ENCODE measurements at places on chromosomes 2 and 18.

- no peak for DNase-seq
Measured at GRCh38 chr18:34838669-34839068, 128.6 kb downstream of the DTNA start.

- no peak for DNase-seq
Measured at GRCh38 chr18:22456547-22456946, 38.8 kb upstream of the CTAGE1 start.

- no peak for DNase-seq
Measured at GRCh38 chr2:178191511-178191910, 2.8 kb upstream of the OSBPL6 start.

DNA sequence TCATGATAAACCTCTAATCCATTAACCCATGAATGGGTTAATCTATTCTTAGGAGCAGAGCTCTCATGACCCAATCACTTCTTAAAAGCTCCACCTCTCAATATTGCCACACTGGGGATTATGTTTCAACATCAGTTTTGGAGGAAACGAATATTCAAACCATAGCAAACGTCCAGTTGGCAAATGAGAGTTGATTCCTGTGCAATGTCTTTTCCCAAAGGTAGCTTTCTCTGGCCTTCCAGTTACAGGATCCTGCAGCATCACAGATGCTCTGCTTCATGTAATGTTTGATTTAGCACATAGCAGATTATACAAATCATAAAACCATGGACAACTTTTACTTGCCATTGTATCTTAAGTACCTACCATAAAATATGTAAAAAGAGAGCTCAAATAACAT is 481.0 kb downstream of the TNS1 start:
- no peak for DNase-seq
